ENCODE measurements at places on chromosomes 7 and 10. TPM values are rescaled to one million over a fixed set of nuclear protein-coding genes. Genes with fewer than 3 reads are reported as not detected.
A peak's percentile ranks its signal among the peaks of the same experiment; 100 is the strongest.

The VWDE gene
- 0.27 TPM for total RNA-seq

The CLDN3 gene
- 0.31 TPM for total RNA-seq

The C10orf105 gene
- total RNA-seq: not detected

The SFTPD gene
- total RNA-seq: not detected

The RBM48 gene
- total RNA-seq: 12.2 TPM

- no peak for DNase-seq
Measured at GRCh38 chr7:128963327-128963757, 25.6 kb downstream of the IRF5 start.

- DNase-seq: no peak
Measured at GRCh38 chr10:110676016-110676415, 31.9 kb downstream of the RBM20 start.

- DNase-seq: no peak
Measured at GRCh38 chr7:112157072-112157471, 49.1 kb downstream of the DOCK4 start.

GRCh38 chr7:151744656-151745638 is 132.0 kb downstream of the PRKAG2 start:
- peak; percentile 95 for DNase-seq

- DNase-seq: no peak
Measured at GRCh38 chr10:22801785-22802184, 87.4 kb upstream of the PIP4K2A start.

- no peak for DNase-seq
Measured at GRCh38 chr7:76023002-76023401, 24.8 kb downstream of the STYXL1 start.

GRCh38 chr7:85520175-85520574 is 333.3 kb upstream of the SEMA3D start:
- no peak for DNase-seq

DNA sequence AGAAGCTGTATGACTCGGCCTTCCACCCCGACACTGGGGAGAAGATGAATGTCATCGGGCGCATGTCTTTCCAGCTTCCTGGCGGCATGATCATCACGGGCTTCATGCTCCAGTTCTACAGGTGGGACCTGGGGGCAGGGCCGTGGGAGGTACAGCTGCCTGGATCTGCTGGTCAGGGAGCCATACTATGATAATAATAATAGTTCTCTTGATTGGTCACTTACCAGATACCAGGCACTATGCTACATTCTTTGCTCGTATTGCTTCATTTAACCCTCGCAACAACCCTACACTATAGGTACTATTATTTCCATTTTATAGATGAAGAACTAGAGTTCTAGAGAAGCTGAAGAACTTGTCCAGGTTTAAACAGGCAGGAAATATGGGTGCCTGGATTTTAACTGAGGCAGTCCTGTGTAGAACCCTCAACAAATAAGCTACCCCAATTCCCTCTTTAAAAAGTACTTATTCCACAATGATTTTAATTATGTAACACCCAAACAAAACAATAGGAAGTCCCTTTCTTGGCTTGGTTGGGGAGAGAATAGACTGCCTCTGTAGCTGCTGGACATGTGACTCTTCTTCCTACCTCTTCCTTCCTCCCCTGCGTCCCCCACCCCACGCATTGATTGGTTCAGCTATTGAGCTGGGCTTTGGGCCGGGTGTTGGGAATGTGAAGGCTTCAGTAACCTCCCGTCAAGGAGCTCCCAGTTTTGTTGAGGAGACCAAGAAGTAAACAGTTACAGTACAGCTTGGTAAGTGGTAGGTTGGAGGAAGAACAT is 12.8 kb downstream of the SFXN2 start:
- no peak for DNase-seq

Data from HepG2 (cell line).